AG04449 (cell line): ENCODE measurements at places on chromosomes 5 and 9.

- DNase-seq = no peak
These were observed 293 bp downstream of the CENPP start for GRCh38 chr9:92325991-92326500.

GRCh38 chr5:57398413-57399093 is 84.1 kb downstream of the ACTBL2 start:
- no peak for DNase-seq

- no peak for DNase-seq
These were observed 4.6 kb downstream of the DBH start for GRCh38 chr9:133640580-133641395.

DNA sequence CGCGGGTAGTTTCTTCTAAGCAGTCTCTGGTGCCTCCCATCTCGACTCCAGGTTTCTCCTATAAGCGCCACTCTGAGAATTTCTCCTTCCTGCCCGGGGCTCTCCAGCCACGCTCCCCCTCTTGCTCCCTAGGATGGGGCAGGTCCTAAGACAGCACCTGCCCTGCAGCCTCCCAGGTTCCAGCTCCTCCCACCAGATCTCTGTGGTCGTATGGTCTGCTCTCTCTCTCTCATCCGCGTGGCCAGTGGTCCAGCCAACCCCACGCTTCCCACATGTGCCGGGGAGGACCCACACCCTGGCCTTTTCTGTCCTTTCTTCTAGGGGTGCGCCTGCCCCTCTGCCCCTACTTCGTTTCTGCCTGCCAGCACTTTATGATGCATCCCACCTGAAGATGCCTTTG is 40.5 kb downstream of the MVB12B start:
- DNase-seq = no peak

DNA sequence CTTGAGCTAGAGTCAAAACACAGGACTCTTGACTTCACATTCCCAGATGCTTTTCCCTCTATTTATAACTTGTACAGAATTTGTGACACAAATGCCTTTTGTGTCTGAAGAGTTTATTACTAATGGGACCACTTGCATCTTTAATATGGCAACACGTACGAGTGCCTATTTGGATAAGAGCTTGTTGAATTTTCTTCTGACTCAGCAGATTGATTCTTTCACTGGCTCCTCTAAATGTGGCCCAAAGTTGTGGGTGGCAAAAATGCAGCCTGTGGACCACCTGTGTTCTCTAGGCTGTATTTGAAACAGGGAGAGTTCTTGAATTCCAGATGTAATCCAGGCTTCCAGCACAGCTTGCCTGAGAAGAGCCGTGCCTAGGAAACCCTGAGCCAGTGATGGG is 34.1 kb upstream of the ERCC6L2 start:
- DNase-seq = no peak
